ENCODE measurements at places on chromosomes 11 and 22. TPM values are rescaled to one million over a fixed set of nuclear protein-coding genes. Genes with fewer than 3 reads are reported as not detected.

TMPRSS13 gene
- not detected for total RNA-seq

PLEKHA7 gene
- 3.4 TPM for total RNA-seq

DEUP1 gene
- total RNA-seq, result not detected

IL17REL gene
- not detected for total RNA-seq

RNF26 gene
- total RNA-seq, result 2.6 TPM

RASGRP2 gene
- total RNA-seq, result 1.8 TPM

ART1 gene
- not detected for total RNA-seq

SNX32 gene
- total RNA-seq, result 0.51 TPM

FIBIN gene
- not detected for total RNA-seq

TP53I11 gene
- total RNA-seq, result 28.8 TPM

RCE1 gene
- 19.1 TPM for total RNA-seq

ZPR1 gene
- total RNA-seq, result 19.0 TPM

DAGLA gene
- 1.7 TPM for total RNA-seq

NRIP3 gene
- 1.2 TPM for total RNA-seq

PLAAT2 gene
- total RNA-seq, result not detected

SLC22A9 gene
- total RNA-seq, result not detected

FADD gene
- 52.0 TPM for total RNA-seq

PHETA2 gene
- total RNA-seq, result 31.1 TPM

SLC15A3 gene
- total RNA-seq, result 5.3 TPM

SPINDOC gene
- 13.3 TPM for total RNA-seq

GPR83 gene
- total RNA-seq, result under 0.01 TPM

KRTAP5-11 gene
- not detected for total RNA-seq

MYOD1 gene
- not detected for total RNA-seq

CCDC87 gene
- 0.13 TPM for total RNA-seq

MFRP gene
- total RNA-seq, result not detected

SYT13 gene
- total RNA-seq, result under 0.01 TPM

CCDC116 gene
- 0.13 TPM for total RNA-seq

DYNC2H1 gene
- 2.7 TPM for total RNA-seq

UPK3A gene
- total RNA-seq, result not detected

OR2AT4 gene
- total RNA-seq, result not detected

NXF1 gene
- 18.1 TPM for total RNA-seq

MUC5AC gene
- total RNA-seq, result not detected

FOXRED1 gene
- 14.1 TPM for total RNA-seq

TESMIN gene
- total RNA-seq, result 2.1 TPM

TRIM22 gene
- 60.6 TPM for total RNA-seq

C11orf97 gene
- not detected for total RNA-seq

INS gene
- not detected for total RNA-seq

DKK3 gene
- total RNA-seq, result 581 TPM

TMPRSS5 gene
- 0.13 TPM for total RNA-seq

MUC5B gene
- total RNA-seq, result not detected

SLC43A1 gene
- total RNA-seq, result 11.0 TPM

GDPD4 gene
- not detected for total RNA-seq

APOBEC3H gene
- total RNA-seq, result not detected

PIWIL4 gene
- 0.76 TPM for total RNA-seq

RGL4 gene
- total RNA-seq, result not detected

FAM180B gene
- total RNA-seq, result not detected

BTBD18 gene
- not detected for total RNA-seq

CLCF1 gene
- 2.4 TPM for total RNA-seq

XRCC6 gene
- 375 TPM for total RNA-seq

TSPAN18 gene
- total RNA-seq, result 26.3 TPM

NPAS4 gene
- not detected for total RNA-seq

SCUBE2 gene
- total RNA-seq, result 1.5 TPM

RBMXL2 gene
- not detected for total RNA-seq

CRYAB gene
- total RNA-seq, result 0.13 TPM

OR2AG2 gene
- under 0.01 TPM for total RNA-seq

SOX10 gene
- total RNA-seq, result not detected

OVCH2 gene
- total RNA-seq, result not detected

Measured in dermis microvascular lymphatic vessel endothelial cell (primary cell).